Activated CD8-positive, alpha-beta T cell treated with anti-CD3 and anti-CD28 coated beads, Interleukin-2, amount 10 ng/mL, durations not matched to agents 7 days and 5 days (primary cell): ENCODE measurements at places on chromosomes 4 and X. TPM values are rescaled to one million over a fixed set of nuclear protein-coding genes. Genes with fewer than 3 reads are reported as not detected.
A peak's percentile ranks its signal among the peaks of the same experiment; 100 is the strongest.

TLR6 gene
- total RNA-seq = 3.2 TPM

PRSS12 gene
- not detected for total RNA-seq

CXCR3 gene
- total RNA-seq = 145 TPM

GAGE1 gene
- total RNA-seq = not detected

GPR143 gene
- not detected for total RNA-seq

MAGEA2 gene
- total RNA-seq = not detected

DNA sequence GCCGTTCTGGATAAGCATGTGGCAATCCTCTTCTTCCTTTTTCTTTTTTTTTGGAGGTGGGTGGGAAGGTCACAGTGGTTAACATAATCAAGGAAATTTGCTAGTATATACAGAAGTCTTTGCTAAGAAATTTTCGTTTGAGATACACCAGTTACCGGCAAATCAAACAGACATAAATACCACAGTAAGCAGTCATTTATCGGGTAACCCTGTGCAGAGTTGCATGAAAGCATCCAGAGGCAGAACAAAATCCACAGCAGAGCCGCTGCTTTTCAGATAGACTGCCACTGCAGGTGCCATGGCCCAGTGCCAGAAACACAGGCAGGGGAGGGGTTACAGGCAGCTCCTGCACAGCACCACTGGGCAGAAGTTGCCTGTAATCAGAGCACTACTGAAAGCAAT lies 179.1 kb upstream of the MAB21L2 start:
- no peaks in the 10 kb centered on the region for H3K27me3 ChIP-seq
- H3K4me1 ChIP-seq = no peaks in the 10 kb centered on the region
- no peak for DNase-seq
- no peak overlapping the region for H3K27ac ChIP-seq
- H3K36me3 ChIP-seq = peaks cover 4% of the 10 kb centered on the region

GRCh38 chrX:55709735-55710134 lies 7.8 kb upstream of the RRAGB start:
- DNase-seq = no peak
- H3K27me3 ChIP-seq = no peaks in the 10 kb centered on the region
- H3K4me3 ChIP-seq = no peak overlapping the region
- no peak overlapping the region for H3K27ac ChIP-seq

DNA sequence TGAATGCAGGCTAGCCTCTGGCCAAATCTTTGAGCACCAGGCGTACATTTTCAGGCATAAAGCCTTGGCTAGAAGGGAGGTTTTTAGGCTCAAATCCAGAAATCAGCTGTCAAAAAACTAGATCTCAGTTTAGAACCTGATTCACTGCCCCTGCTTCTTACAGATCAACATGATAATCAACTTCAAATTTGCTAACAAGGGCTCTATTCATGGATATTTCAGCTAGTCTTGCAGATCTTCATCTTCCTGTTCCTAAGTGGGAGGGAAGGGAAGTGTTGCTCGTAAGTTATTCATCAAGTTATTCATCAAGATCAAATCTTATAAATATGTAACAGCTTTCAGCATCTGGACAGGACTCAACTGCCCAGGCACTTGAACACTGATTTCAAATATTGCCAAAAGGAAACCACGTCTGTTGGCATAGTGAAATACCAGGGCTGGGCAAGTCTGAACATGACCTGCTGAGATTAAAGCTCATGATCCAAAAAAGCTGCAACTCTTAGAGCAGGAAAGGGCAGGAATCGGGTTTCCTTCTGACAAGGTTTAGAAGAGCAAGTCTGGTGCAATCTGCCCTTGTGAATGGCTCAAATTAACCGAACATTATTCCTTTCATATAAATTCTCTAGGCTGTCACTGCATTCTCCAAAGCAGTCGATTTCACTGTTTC lies 200.3 kb downstream of the PDGFC start:
- DNase-seq = no peak
- H3K4me1 ChIP-seq = no peaks in the 10 kb centered on the region
- H3K27me3 ChIP-seq = no peaks in the 10 kb centered on the region
- H3K4me3 ChIP-seq = no peak overlapping the region

DNA sequence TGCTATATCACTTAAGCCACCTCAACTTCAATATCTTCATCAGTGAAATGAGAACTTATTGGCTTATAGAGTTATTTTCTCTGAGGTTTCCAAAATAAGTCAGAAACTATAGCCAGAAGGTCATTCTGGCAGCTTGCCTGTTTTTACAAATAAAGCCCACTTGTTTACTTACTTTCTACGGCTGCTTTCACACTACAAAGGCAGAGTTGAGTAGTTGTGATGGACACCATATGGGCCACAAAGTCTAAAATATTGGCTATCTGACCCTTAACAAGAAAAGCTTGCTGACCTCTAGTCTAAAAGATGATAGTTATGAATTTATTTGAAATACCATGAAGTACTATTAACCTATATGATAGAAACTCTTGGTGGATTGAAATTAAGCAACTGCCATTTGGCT lies 67.3 kb upstream of the ATOH1 start:
- no peak overlapping the region for H3K4me3 ChIP-seq
- no peaks in the 10 kb centered on the region for H3K4me1 ChIP-seq
- DNase-seq = no peak
- no peaks in the 10 kb centered on the region for H3K27me3 ChIP-seq
- H3K27ac ChIP-seq = no peak overlapping the region
- H3K36me3 ChIP-seq = no peaks in the 10 kb centered on the region

GRCh38 chr4:70667740-70668535 lies 1.6 kb upstream of the JCHAIN start:
- peaks cover 2% of the 10 kb centered on the region for H3K27me3 ChIP-seq
- H3K4me3 ChIP-seq = no peak overlapping the region
- no peak overlapping the region for H3K27ac ChIP-seq
- H3K36me3 ChIP-seq = no peaks in the 10 kb centered on the region

GRCh38 chr4:111228396-111228795 lies 605.5 kb upstream of the PITX2 start:
- H3K4me1 ChIP-seq = no peaks in the 10 kb centered on the region
- H3K27ac ChIP-seq = no peak overlapping the region
- DNase-seq = no peak

- no peak for DNase-seq
- H3K4me3 ChIP-seq = no peak overlapping the region
- no peak overlapping the region for H3K27ac ChIP-seq
Measured at GRCh38 chr4:59759082-59759825, 1440.9 kb upstream of the ADGRL3 start.

- no peaks in the 10 kb centered on the region for H3K27me3 ChIP-seq
- H3K36me3 ChIP-seq = no peaks in the 10 kb centered on the region
- DNase-seq = no peak
- H3K4me3 ChIP-seq = no peak overlapping the region
- no peak overlapping the region for H3K27ac ChIP-seq
Measured at GRCh38 chrX:142982679-142983078, 43.0 kb upstream of the SPANXN4 start.

DNA sequence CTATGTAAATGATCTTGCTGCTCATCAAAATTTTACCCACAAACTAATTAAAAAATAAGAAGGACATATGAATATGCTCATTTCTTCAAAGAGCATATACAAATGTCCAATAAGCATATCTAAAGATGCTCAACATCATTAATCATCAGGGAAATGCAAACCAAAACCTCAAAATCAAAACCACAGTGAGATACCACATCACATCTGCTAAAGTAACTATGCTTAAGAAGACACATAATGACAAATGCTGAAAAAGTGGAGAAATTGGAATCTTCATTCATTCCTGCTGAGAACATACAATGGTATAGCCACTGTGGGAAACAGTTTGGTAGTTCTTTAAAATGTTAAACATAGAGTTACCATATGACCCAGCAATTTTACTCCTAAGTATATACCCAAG lies 81.9 kb downstream of the AFF2 start:
- H3K27ac ChIP-seq = no peak overlapping the region
- no peak for DNase-seq
- H3K4me1 ChIP-seq = no peaks in the 10 kb centered on the region

DNA sequence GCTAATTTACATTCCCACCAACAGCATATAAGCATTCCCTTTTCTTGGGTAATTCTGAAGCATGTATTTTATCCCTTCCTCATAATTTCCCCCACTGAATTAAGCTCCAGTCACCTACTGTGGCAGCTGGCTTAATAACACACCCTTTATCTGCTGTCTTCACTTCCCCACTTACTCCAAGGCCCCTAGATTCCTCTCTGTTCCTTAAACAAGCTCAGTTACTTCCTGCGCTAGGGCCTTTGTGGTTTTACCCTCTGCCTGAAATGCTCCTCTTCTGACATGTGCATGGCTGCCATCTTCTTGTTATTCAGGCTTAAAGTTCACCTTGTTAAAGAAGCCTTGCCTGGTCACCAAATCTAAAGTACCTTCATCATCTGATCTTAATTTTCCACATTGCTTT lies 47.2 kb upstream of the RPS6KA3 start:
- H3K27ac ChIP-seq = no peak overlapping the region
- H3K4me3 ChIP-seq = no peak overlapping the region
- peaks cover 8% of the 10 kb centered on the region for H3K4me1 ChIP-seq
- H3K27me3 ChIP-seq = no peaks in the 10 kb centered on the region
- DNase-seq = no peak

GRCh38 chr4:110628663-110629213 lies 5.9 kb upstream of the PITX2 start:
- H3K4me3 ChIP-seq = peak overlapping the region; percentile 30
- peaks cover 86% of the 10 kb centered on the region for H3K27me3 ChIP-seq
- H3K4me1 ChIP-seq = peaks cover 10% of the 10 kb centered on the region
- peaks cover 22% of the 10 kb centered on the region for H3K36me3 ChIP-seq

DNA sequence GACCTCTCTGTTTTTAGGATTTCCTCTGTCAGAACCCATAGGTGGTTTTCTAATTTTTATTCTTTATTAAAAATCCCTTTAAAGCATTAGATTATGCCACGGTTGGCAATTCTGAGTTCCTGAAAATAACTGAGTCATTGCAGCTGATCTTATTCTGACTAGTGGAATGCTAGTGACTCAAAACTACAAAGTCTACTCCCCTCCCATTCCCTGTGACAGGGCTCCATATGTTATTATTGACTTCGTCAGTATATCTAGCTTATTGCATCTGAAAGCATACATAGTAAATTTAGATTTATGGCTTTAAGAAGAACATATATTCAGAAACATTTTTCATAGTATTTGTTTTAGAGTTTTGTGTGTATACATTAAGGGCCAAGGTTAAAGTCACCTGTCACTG lies 38.5 kb downstream of the HERC3 start:
- H3K4me3 ChIP-seq = no peak overlapping the region
- no peaks in the 10 kb centered on the region for H3K27me3 ChIP-seq
- H3K36me3 ChIP-seq = peaks cover 11% of the 10 kb centered on the region

DNA sequence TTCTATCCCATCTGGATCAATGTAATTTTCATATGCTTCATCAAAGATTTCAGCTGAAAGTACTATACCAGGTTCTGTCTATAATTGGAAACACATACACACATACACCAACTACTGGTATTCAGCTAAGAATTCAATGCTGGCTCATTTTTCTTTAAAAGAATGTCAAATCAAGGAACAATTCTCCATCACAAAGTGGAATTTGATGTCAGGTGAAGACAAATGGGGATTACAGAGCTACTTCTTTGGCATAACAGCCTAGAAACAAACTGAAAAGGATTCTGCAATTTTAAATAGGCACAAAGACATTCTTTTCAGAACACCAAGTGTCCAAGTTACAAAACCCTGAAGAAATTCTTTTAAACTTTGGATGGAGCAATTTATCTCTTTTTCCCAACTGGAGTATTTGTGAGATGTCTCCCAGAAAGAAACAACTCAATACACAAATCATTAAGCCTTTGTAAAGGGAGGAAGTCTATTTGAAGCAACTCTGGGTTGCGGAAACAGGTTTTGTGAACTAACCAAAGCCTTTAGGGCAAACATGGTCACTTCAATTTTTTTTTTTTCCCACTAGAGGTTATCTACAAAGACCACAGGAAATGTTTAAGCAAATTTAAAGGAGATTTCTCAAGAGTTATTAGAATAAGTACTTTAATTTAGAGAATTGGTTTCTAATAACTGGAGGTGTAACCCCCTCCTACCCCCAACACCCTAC lies 1.9 kb upstream of the FAM9C start:
- H3K4me1 ChIP-seq = peaks cover 44% of the 10 kb centered on the region
- H3K4me3 ChIP-seq = no peak overlapping the region
- DNase-seq = no peak
- peaks cover 6% of the 10 kb centered on the region for H3K36me3 ChIP-seq

DNA sequence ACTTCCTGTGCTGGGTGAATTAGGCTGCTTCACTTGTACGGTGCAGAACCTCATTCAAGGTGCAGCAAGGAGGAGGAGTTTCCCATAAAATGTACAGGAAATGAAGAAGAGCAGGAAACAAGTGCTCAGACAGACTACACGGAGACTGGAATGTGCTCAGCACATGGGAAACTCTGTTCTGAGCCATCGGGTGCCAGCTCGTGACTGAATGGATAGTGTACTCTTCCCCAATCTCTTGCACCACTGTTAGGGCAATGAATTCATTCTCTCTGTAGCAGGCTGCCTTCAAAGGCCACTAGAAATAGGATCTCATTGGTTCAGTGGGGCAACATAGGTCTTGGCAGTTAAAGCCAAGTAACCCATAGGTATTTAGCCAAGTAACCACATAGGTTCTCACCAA lies 200.0 kb upstream of the LDB2 start:
- peaks cover 3% of the 10 kb centered on the region for H3K4me1 ChIP-seq
- H3K27ac ChIP-seq = no peak overlapping the region
- DNase-seq = no peak
- H3K36me3 ChIP-seq = no peaks in the 10 kb centered on the region
- peaks cover 3% of the 10 kb centered on the region for H3K27me3 ChIP-seq

GRCh38 chr4:112055100-112055499 lies 90.2 kb upstream of the FAM241A start:
- no peak for DNase-seq
- H3K4me1 ChIP-seq = peaks cover 8% of the 10 kb centered on the region
- no peak overlapping the region for H3K4me3 ChIP-seq
- no peak overlapping the region for H3K27ac ChIP-seq
- peaks cover 14% of the 10 kb centered on the region for H3K27me3 ChIP-seq

GRCh38 chrX:107552930-107553329 lies 75.4 kb upstream of the PRPS1 start:
- H3K27me3 ChIP-seq = no peaks in the 10 kb centered on the region
- DNase-seq = no peak
- no peaks in the 10 kb centered on the region for H3K36me3 ChIP-seq
- H3K4me3 ChIP-seq = no peak overlapping the region
- H3K27ac ChIP-seq = no peak overlapping the region
- H3K4me1 ChIP-seq = peaks cover 8% of the 10 kb centered on the region

GRCh38 chrX:153818571-153819383 lies 11.6 kb downstream of the PDZD4 start:
- peak; percentile 52 for DNase-seq
- H3K36me3 ChIP-seq = no peaks in the 10 kb centered on the region
- peak overlapping the region; percentile 36 for H3K4me3 ChIP-seq

DNA sequence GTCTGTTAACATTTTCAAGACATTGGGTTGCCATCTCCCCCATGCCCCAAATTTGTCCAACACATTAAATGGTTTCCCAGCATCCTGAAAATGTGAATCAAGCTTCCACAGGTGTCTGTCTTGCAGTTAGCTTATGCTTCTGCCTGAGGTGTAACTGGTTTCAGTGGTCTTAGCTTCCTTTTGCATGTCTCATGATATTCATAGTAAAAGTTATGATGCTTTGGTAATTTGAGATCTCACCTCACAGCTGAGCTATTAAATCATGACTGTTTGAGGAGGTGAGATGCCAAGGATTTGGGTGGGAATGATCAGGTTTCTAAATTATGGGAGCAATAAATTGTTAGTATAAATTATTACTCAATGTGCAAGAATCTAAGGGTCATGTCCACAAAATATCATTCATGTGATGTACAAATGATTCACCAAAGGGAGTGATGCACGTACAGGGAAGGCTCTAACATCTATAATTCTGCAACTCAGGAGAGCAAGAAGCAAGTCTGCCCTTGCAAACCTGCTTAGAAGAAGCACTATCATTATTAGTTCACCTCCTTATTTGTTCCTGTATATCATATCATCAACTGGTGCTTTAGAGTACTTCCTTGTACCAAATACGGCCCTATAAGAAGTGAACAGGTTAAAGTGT lies 17.1 kb upstream of the RAI2 start:
- no peak overlapping the region for H3K4me3 ChIP-seq
- peaks cover 2% of the 10 kb centered on the region for H3K27me3 ChIP-seq
- no peaks in the 10 kb centered on the region for H3K4me1 ChIP-seq
- DNase-seq = no peak
- H3K27ac ChIP-seq = no peak overlapping the region
